Activated CD4-positive, CD25-positive, alpha-beta regulatory T cell treated with anti-CD3 and anti-CD28 coated beads, Interleukin-2, amount 50 U/mL, for 24 hours (primary cell): ENCODE measurements at places on chromosomes 5 and 9.
A peak's percentile ranks its signal among the peaks of the same experiment; 100 is the strongest.

- no peak for ATAC-seq
Observed at GRCh38 chr9:23721466-23721865, 104.6 kb downstream of the ELAVL2 start.

- ATAC-seq: no peak
Observed at GRCh38 chr9:19924080-19924479, 135.2 kb upstream of the SLC24A2 start.

GRCh38 chr5:150256410-150257064 is 33.0 kb downstream of the CAMK2A start:
- ATAC-seq: no peak

DNA sequence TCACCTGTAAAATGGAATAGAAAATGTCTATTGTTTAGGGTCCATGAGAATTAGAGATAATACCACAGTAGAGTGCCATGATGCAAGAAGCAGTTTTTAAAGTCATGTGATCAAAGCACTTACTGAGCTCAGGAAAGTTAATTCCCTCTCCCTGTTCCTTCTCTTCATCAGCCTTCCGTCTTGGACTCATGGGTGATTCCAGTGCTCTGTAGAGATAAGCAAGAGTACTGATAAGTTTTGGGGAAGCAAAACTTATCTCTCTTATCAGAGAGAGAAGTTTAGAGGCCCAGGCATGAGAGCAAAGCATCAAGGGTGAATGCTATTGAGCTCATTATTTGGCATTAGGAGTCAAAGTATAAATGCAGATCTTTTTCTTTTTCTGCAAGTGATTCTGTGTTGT is 410.1 kb downstream of the AGTPBP1 start:
- ATAC-seq: no peak

DNA sequence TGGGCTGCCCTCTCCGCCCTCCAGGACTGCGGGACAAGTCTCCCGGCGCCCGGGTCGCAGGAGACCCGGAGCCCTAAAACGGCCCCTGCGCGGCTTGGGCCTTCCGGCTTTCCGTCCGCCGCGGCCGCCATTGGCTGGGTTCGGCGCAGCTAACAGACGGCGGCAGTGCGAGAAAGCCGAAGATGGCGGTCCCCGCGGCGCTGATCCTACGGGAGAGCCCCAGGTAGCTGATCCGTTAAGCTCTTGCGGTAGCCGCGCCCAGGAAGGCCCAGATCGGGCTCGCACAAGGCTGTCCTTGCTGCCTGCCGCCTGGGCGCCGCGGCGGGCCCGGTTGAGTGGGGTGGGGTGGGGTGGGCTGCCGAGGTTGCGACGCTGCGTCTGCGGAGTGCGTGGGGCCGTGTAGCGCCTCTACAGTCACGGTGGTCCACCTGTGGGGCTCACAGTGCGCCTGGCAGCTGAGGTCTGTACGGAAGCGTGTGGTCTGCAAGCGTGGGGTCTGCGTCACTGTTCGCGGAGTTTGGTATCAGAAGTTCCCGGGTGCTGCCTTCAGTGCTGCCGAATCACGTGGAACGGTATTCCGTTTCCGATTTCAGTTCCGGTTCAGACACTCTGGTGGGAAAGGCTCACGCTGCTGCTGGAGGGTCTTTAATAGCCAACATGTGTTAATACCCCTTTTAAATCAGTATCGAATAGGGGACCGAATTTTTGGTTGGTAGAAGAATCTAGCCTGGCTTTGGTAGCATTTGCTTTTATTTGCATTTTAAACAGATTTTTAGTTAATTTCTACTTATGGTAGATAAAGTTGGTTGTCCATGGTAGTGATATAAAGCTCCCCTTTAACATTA is at the start of gene COMMD10:
Gene COMMD10 (plus strand): TSS at position 155 of the 845 bp plus-strand sequence.
- ATAC-seq: peak; percentile 97

DNA sequence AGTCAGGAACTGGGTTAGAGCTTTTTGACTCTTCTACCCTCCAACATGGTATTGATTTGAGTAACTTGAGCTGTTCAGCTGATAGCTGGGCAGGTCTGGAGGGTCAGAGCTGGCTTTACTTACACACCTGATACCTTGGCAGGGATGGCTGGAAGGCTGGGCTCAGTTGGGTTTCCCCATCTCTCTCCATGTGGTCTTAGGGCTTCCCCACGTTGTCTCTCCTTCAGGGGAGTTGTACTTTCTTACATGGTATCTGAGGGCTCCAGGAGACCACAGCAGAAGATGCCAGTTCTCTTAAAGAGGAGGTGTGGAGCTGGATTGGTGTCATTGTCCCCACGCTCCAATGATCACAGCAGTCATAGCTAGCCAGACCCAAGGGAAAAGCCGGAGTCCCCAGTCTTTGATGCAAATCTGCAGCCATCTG is 25.6 kb downstream of the ISOC1 start:
- peak; percentile 64 for ATAC-seq

- no peak for ATAC-seq
Observed at GRCh38 chr9:70480405-70480980, 66.0 kb upstream of the KLF9 start.

- ATAC-seq: no peak
Observed at GRCh38 chr9:80144856-80145255, 573.1 kb downstream of the TLE4 start.

DNA sequence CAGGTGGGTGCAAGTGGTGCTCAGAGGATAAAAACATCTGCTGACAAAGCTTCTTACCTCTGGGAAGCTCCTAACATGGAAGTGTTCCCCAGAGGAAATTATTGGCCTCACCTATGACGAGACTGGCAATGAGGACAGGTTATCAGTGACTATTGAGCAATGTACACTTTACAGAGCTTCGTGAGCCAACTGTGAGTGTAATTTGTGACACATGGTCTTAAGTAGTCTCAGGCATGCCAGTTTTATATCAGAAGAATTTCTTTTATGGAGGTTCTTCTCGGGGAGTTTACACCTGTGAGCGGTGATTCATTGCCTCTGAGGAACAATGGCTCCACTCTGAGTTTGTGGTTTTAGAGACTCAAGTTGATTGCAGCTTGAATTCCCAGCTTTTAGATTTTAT is 11.3 kb downstream of the ANKDD1B start:
- ATAC-seq: no peak

DNA sequence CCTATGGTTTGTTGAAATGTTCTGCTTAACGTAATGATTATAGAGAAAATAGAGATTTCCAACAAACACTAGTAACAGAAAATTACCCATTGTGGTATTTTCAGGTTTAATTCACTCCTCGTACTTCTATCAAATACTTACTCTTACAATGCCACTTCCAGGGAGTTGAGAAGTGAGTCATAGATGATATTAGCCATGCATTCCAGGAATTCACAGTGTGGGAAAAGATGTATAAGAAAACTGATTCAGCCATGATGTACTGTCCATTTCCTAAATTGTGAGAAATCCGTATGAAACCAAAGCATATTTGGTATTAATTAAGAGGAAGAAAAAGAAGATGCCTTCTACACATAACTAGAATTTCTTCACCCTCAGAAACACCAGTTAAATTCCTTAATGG is 1854.6 kb upstream of the WWC1 start:
- no peak for ATAC-seq

DNA sequence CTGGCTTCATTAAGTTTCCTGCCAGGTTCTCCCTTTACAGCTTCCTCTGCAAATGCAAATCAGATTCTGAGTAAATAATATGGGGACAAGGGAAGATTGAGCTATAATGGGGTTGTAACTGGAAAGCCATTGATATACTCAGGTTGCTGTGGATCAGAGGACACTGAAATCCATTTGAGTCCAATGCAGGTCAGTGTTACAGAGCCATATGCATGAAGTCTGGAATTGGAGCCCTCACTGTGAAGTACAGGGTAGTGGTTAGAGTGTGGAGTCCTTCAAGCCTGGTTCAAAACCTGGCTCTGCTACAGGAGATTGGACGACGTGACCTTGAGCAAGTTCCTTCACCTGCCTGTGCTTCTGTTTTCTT is 48.7 kb downstream of the TIMD4 start:
- no peak for ATAC-seq

DNA sequence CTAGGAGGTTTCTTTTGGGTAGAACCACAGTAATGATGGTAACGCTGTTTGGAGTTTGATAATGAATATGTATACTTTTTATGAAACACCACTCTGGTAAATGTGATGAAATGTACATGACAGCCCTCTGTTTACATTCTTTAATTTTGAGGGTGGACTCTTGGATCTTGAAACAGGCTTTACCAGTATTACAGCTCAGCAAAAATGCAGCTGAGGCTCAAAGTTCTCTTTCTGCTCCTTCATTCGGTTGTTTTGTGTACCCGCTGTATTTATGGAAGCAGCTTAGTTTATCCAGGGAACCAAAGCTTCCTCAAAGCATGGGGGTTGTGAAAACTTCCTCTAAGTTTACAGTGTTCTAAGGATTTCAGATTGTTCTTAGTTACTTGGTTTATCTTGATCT is 11.1 kb downstream of the GAPVD1 start:
- no peak for ATAC-seq

DNA sequence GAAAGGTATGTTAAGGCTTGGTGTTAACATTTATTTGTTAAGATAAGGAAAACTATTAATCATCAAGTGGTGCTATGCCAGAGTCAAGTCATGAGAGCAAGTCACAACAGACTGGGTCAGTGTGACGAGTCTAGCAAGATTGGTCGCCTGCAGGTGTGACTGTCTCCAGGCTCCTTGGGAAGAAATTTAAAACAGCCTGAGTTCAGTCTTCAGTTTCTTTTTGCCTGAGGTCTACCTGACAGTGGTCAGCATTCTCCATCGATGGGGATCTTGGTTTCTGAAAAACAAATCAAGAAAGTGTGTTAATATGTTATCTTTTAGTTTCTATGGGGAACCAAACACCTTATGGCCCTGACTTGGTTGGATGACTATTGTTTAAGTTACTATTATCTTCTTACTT is 56.3 kb downstream of the CETN3 start:
- ATAC-seq: no peak

GRCh38 chr9:38227656-38228055 is 158.6 kb upstream of the SHB start:
- ATAC-seq: no peak

GRCh38 chr5:165781738-165782137 is 2276.3 kb downstream of the MAT2B start:
- no peak for ATAC-seq

- peak; percentile 96 for ATAC-seq
Observed at GRCh38 chr5:142095651-142096330, 12.8 kb upstream of the NDFIP1 start.

GRCh38 chr5:10562201-10563109 is 1.4 kb upstream of the ANKRD33B start:
- no peak for ATAC-seq

DNA sequence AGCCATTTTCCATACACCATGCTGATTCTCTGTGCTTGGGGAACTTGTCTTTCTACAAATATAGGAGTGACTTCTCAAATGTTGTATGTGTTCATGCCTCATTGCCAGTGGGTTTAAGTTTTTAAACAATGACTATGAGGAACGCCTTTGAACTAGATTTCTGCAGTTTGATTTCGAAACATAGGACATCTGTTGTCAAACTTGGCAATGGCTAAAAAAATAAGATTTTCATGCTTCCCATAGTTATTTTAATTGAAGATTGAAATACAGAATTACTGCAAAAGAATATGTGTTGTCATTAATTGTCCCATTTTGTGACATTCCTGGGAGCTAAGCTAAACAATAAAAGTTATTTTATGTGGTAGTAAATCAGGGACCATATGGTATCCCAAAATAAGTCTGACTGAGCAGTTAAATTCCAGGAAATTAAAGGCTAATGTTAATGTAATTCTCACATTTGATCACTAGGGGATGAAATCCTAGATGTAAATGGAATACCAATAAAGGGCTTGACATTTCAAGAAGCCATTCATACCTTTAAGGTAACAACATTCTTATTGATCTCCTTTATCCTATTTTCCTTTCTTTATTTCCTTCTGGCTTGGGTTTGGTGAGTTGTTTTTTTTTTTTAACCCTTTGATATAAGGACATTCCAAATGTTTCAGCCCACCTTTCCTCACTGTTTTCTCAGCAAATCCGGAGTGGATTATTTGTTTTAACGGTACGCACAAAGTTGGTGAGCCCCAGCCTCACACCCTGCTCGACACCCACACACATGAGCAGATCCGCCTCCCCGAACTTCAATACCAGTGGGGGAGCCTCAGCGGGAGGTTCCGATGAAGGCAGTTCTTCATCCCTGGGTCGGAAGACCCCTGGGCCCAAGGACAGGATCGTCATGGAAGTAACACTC is 116.7 kb downstream of the GOLPH3 start:
- no peak for ATAC-seq

DNA sequence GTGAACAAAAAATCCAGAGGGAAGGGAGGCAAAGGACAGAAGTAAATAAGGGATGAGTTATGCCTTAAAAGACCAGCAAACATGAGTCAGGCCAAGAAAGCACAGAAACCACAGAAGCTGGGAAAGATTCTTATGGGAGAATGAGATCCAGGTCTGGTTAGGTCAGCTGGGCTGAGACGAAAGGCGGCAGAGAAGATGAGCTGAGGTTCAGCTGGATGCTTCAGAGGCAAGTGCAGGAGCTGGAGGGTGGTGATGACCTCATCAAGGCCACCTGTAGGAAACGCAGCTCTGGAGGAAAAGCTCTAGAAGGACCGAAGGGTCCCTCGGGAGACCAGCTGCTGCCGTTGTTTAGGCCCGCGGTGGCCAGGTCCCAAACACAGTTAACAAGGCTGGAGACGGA is 152.0 kb downstream of the MYO10 start:
- no peak for ATAC-seq

- no peak for ATAC-seq
Observed at GRCh38 chr5:73727470-73727869, 101.5 kb downstream of the ARHGEF28 start.

DNA sequence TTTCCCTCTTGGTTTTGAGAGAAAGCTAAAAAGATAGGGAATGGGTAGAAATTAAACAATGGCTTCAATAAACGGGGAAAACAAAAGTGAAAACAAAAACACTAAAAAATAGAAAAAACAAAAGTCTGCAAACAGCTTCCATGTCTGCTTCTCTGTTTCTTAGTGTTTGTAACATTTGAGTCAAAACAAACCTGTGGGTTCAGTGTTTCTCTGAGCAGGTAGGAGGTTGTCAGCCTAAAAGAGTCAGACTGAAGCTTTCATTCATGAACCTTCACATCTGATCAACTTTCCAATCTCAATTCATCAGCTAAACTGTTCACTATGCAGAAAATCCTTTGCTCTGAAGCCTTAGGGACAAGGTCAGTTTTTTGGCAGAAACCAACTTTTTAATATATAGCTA is 102.5 kb upstream of the ADAMTS16 start:
- no peak for ATAC-seq

DNA sequence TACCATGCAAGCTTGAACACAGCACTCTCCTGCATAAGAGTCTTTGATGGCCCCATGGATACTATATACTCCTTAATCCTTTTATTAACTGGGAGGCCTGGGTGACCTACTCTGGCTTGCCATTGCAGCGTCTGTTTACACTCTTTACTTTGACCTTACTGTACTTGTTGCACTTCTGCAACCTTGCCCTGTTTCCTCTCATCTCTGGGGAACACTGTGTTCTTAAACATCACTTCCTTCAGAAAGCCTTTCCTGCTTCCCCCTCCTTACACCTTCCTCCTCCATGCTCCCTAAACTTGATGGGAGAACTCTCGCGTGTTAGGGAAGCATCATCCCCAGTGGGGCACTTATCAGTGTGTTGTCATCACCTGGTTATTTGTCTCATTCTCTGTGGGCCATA is 222.3 kb downstream of the NR3C1 start:
- ATAC-seq: no peak

- ATAC-seq: no peak
Observed at GRCh38 chr5:162769019-162769418, 668.4 kb upstream of the CCNG1 start.
